ENCODE measurements at places on chromosomes 7 and 10.

DNA sequence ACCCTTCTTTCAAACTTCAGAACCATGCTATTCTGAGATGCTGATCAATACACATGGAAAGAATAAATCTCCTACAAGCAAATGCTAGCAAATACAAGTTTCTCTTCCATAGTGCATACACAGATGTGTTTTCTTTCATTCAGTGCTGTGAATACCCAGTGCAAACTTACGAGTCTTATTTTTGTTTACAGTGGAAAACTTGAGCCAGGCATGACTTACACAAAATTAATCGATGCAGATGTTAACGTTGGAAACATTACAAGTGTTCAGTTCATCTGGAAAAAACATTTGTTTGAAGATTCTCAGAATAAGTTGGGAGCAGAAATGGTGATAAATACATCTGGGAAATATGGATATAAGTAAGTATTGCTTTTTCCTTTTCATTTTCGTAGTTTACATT is 48.8 kb downstream of the PNLIPRP3 start:
- no peaks in the 10 kb centered on the region for H3K4me1 ChIP-seq
- no peak for DNase-seq
- H3K4me3 ChIP-seq = no peak overlapping the region
- H3K27me3 ChIP-seq = no peaks in the 10 kb centered on the region

GRCh38 chr10:52864201-52865106 is 91.9 kb upstream of the MBL2 start:
- H3K27ac ChIP-seq = no peak overlapping the region
- DNase-seq = no peak
- no peaks in the 10 kb centered on the region for H3K27me3 ChIP-seq
- H3K4me1 ChIP-seq = no peaks in the 10 kb centered on the region
- no peak overlapping the region for H3K4me3 ChIP-seq

- H3K4me1 ChIP-seq = peaks cover 5% of the 10 kb centered on the region
- H3K27me3 ChIP-seq = no peaks in the 10 kb centered on the region
- DNase-seq = no peak
- H3K27ac ChIP-seq = no peak overlapping the region
- peaks cover 81% of the 10 kb centered on the region for H3K36me3 ChIP-seq
Measured at GRCh38 chr10:114151486-114151885, 22.5 kb downstream of the CCDC186 start.

- peaks cover 3% of the 10 kb centered on the region for H3K36me3 ChIP-seq
- no peak overlapping the region for H3K27ac ChIP-seq
- no peak overlapping the region for H3K4me3 ChIP-seq
- DNase-seq = no peak
Measured at GRCh38 chr7:26858241-26858715, 6.1 kb downstream of the SKAP2 start.

- no peak overlapping the region for H3K4me3 ChIP-seq
- no peaks in the 10 kb centered on the region for H3K36me3 ChIP-seq
- no peaks in the 10 kb centered on the region for H3K4me1 ChIP-seq
- no peak overlapping the region for H3K27ac ChIP-seq
- no peak for DNase-seq
Measured at GRCh38 chr7:16989811-16990413, 108.1 kb upstream of the AGR3 start.

- no peak overlapping the region for H3K4me3 ChIP-seq
- no peaks in the 10 kb centered on the region for H3K36me3 ChIP-seq
- peak overlapping the region; percentile 16 for H3K27ac ChIP-seq
- H3K27me3 ChIP-seq = no peaks in the 10 kb centered on the region
- DNase-seq = no peak
- H3K4me1 ChIP-seq = peaks cover 13% of the 10 kb centered on the region
Measured at GRCh38 chr10:24947304-24948097, 4.9 kb downstream of the PRTFDC1 start.

DNA sequence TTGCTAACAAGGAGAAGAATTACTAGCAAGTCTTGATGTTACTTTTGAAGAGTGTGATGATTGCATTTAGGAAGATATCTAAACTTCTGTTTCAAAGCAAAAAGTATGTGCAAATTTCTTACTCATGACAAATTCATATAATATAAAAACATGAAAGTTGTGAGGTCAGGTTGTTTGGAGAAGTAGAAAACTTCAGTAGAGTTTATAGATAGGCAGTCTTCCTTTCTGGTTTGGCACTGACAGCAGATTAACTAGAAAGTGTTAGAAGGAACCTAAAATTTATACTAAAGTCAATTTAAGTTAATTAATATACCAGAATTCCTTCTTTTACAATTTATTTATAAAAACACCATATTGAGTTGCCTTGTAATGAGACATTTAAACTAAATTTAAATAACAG is 16.9 kb downstream of the PTEN start:
- H3K27me3 ChIP-seq = no peaks in the 10 kb centered on the region
- DNase-seq = no peak

GRCh38 chr10:113084031-113084430 is 134.0 kb downstream of the TCF7L2 start:
- H3K27me3 ChIP-seq = no peaks in the 10 kb centered on the region
- no peak overlapping the region for H3K27ac ChIP-seq
- H3K4me1 ChIP-seq = no peaks in the 10 kb centered on the region

GRCh38 chr7:80721883-80722615 is 83.6 kb downstream of the CD36 start:
- no peaks in the 10 kb centered on the region for H3K27me3 ChIP-seq
- no peak for DNase-seq
- H3K4me1 ChIP-seq = no peaks in the 10 kb centered on the region
- H3K36me3 ChIP-seq = no peaks in the 10 kb centered on the region

DNA sequence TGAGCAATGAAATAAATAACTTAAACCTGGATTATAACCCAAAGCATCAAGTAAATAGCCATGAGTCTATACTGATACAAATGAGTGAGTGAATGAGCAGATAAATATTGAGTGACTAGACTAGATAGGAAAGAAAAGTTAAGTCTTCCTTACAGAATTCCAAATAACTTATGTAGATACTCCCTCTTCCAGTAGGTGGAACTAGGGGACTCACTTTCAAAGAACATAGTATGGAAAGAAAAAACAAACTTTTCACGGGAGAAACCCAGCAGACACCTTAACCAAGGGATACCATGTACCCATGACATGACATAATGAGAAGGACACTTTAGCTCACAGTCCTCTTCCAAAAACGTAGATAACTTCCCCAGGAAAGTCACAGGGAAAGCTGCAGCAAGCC is 32.2 kb downstream of the CSGALNACT2 start:
- H3K4me1 ChIP-seq = peaks cover 27% of the 10 kb centered on the region
- DNase-seq = no peak
- peak overlapping the region; percentile 32 for H3K27ac ChIP-seq
- peaks cover 71% of the 10 kb centered on the region for H3K36me3 ChIP-seq

DNA sequence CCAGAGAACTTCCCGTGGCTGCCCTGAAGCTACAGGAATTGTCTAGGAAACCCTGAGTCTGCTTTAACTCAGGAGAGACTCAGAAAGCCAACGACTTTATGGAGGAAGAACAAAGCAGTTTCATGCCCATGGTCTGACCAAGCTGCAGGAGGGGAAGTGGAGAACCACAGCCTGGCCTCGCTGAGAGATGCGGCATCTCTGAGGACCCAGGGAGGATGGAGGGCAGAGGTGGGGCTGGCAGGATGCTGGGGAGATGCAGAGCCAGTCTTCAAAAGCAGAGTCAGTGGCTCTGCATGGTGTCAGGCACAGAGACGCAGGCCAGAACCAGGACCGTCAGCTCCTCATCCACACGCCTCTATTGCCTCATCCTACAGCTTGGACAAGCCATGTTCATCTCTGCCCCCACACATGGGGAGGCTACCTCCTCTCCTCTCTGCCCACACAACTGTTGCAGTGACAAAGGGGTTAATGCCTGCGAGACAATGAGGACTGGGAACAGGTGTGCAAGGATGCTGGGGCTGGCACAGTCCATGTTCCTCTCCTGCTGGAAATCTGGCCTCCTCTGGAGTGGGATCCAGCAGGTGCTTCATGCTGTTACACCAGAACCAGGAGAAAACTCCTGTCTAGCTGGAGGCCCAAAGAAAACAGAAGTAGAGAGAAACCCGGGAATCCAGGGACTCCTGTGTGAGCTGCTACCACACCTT is 267.0 kb downstream of the PLXNA4 start:
- H3K4me1 ChIP-seq = peaks cover 5% of the 10 kb centered on the region
- no peaks in the 10 kb centered on the region for H3K36me3 ChIP-seq
- H3K4me3 ChIP-seq = no peak overlapping the region
- H3K27ac ChIP-seq = no peak overlapping the region

DNA sequence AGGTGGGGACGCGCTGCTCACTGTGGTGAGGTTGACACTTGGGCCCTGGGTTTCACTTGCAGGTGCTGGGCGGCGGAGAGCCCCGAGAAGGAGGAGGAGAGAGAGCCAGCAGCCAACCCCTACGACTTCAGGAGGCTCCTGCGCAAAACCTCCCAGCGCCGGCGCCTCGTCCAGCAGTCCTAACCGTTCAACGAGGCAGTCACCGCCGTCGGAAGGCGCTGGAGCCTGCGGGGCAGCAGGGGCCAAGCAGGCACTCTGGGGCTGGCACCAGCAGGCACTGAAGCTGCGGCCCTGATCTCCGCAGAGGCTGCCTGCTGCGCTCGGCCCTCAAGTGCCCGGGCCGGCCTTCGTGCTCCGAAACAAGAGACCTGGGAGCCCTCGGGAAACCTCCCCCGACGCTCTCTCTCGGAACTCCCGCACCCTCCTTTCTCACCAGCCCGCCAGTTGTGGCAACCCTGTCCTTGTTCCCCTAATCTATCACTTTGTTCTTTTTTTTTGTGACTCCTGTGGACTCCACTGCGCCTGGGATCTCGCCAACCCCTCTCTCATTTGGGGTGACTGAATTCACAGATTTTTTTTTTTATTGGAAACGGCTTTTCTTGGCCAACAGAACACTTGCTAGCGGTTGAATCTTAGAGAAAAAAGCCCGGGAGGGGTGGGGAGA is 4.7 kb upstream of the GAD2 start:
- peaks cover 54% of the 10 kb centered on the region for H3K27me3 ChIP-seq
- peaks cover 13% of the 10 kb centered on the region for H3K4me1 ChIP-seq
- DNase-seq = no peak
- H3K4me3 ChIP-seq = no peak overlapping the region

- H3K36me3 ChIP-seq = no peaks in the 10 kb centered on the region
- no peak overlapping the region for H3K4me3 ChIP-seq
- no peak for DNase-seq
- H3K27ac ChIP-seq = no peak overlapping the region
- H3K4me1 ChIP-seq = no peaks in the 10 kb centered on the region
Measured at GRCh38 chr10:59315465-59315864, 46.9 kb downstream of the FAM13C start.

GRCh38 chr10:124436191-124436638 is 13.6 kb downstream of the NKX1-2 start:
- no peak overlapping the region for H3K27ac ChIP-seq
- no peak for DNase-seq
- no peaks in the 10 kb centered on the region for H3K36me3 ChIP-seq
- H3K4me3 ChIP-seq = no peak overlapping the region
- H3K4me1 ChIP-seq = no peaks in the 10 kb centered on the region
- H3K27me3 ChIP-seq = peaks cover 7% of the 10 kb centered on the region

GRCh38 chr7:103528152-103528551 is 82.1 kb upstream of the SLC26A5 start:
- H3K4me3 ChIP-seq = no peak overlapping the region
- no peaks in the 10 kb centered on the region for H3K4me1 ChIP-seq
- no peaks in the 10 kb centered on the region for H3K36me3 ChIP-seq
- no peak for DNase-seq
- peaks cover 34% of the 10 kb centered on the region for H3K27me3 ChIP-seq

DNA sequence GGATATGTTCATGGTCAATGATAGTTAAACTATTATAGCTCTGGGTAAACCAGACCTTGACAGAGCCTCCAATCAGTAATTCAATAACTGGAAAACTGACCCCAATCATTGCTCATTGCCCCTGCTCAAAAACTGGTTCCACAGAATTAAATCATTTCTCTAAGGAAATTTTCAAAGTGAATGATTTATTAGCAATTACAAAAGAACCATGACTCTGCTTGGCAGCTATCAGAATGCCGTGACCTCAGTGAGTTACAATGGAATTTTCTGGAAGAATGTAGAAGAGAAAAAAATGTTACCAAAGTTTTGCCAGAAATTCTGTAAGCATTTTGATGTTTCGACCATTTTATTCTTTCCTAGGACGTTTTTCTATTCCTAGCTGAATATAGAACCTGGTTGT is 106.8 kb upstream of the APBB1IP start:
- peaks cover 22% of the 10 kb centered on the region for H3K27me3 ChIP-seq
- H3K36me3 ChIP-seq = no peaks in the 10 kb centered on the region
- no peak overlapping the region for H3K27ac ChIP-seq
- no peak overlapping the region for H3K4me3 ChIP-seq
- DNase-seq = no peak
- H3K4me1 ChIP-seq = peaks cover 7% of the 10 kb centered on the region

GRCh38 chr10:58952747-58953466 is 223.5 kb upstream of the PHYHIPL start:
- H3K4me3 ChIP-seq = no peak overlapping the region
- H3K4me1 ChIP-seq = no peaks in the 10 kb centered on the region
- H3K27me3 ChIP-seq = peaks cover 7% of the 10 kb centered on the region
- no peak overlapping the region for H3K27ac ChIP-seq
- no peak for DNase-seq

DNA sequence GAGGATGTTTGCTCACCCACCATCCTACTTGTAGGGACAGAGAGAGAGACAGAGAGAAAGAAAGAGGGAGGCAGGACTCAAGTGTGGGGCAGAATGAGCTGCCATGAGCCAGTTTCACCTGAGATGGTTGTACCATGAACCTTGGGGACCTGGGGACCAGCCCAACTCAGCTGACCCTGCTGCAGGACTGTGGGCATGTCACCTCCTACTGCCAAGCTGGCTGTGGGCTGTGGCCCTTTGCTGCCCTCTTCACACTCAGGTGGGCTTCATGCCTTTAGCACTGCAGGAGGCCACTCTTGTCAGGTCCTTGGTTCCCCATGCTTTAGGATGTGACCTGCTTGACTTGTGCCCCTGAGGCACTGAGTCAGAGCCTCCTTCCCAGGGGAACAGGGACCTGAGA is 108.2 kb upstream of the PCBD1 start:
- no peak for DNase-seq
- H3K27me3 ChIP-seq = peaks cover 31% of the 10 kb centered on the region
- no peak overlapping the region for H3K4me3 ChIP-seq
- H3K4me1 ChIP-seq = no peaks in the 10 kb centered on the region
- H3K36me3 ChIP-seq = no peaks in the 10 kb centered on the region

DNA sequence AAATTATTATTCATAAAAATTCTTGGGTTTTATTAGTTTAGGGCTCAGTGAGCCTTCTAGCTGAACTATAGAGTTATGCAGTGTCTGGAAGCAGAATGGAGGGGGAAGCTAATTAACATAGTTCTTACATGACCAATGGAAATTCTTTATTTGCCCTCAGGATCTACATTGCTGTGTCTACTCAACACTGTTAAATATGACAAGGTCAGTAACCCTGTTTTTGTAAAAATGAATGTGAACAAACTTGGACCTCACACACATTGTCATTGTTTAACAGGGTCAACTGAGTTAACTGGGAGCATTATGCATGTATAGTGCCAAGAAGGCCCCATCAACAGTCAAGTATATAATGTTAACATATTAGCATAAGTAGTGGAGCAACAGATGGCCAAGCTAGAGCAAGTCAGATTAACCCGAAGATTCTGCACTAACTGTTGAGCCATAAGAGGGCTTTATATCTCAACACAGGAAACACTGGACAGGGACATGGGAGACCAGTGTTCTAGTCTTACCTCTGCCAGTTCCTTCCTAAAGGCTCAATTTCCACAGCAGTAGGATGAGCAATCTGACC is 122.5 kb upstream of the SEM1 start:
- H3K4me3 ChIP-seq = no peak overlapping the region
- no peak overlapping the region for H3K27ac ChIP-seq
- H3K36me3 ChIP-seq = no peaks in the 10 kb centered on the region
- H3K4me1 ChIP-seq = peaks cover 5% of the 10 kb centered on the region
- DNase-seq = no peak

- H3K4me1 ChIP-seq = no peaks in the 10 kb centered on the region
- no peak overlapping the region for H3K4me3 ChIP-seq
- H3K36me3 ChIP-seq = no peaks in the 10 kb centered on the region
- no peak for DNase-seq
- peaks cover 22% of the 10 kb centered on the region for H3K27me3 ChIP-seq
- no peak overlapping the region for H3K27ac ChIP-seq
Measured at GRCh38 chr7:50832744-50833143, 50.0 kb upstream of the GRB10 start.

Data from effector memory CD8-positive, alpha-beta T cell (primary cell).